ENCODE measurements at places on chromosomes 3 and 15.
A peak's percentile ranks its signal among the peaks of the same experiment; 100 is the strongest.

- no peak for DNase-seq
Measured at GRCh38 chr15:60766391-60767128, 287.6 kb upstream of the ICE2 start.

DNA sequence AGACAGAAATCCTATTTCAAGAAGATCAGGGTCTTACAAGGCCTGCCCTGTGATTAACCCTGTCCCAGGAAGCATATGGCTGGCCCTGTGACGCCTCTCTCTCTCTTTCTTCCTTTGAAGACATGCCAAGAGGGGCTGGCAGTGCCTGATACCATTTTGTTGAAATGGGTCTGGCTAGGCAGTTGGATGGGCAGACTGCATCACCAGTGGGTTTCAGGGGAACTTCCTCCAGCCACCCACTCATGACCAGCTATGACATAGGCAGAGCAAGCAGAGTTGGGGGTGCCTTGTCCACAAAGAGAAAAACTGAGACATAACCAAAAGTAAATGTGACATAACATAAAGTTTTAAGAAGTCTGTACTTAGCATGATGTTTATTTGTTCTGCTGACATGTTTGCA, 31.4 kb upstream of the MANF start:
- no peak for DNase-seq

GRCh38 chr15:52924630-52925029, 134.5 kb upstream of the ONECUT1 start:
- no peak for DNase-seq

DNA sequence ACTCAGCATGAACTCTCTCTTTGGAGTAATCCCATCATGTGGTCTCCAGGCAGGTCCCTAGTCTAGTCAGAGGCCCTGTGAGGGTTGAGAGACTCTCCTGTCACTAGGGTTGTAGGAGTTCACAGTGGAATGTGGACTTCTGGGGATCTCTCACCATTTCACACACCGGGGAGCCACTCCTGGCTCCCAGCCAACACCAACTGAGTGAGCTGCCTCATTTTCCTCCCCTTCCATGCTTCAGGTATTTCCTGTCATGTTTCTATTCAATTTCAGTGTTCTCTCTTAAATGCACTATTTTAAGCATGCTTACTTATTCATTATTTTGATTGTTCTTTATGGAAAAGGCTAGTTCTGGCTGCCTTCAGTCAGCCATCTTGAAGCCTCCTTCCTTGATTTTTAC, 467.5 kb upstream of the ARL6 start:
- no peak for DNase-seq

DNA sequence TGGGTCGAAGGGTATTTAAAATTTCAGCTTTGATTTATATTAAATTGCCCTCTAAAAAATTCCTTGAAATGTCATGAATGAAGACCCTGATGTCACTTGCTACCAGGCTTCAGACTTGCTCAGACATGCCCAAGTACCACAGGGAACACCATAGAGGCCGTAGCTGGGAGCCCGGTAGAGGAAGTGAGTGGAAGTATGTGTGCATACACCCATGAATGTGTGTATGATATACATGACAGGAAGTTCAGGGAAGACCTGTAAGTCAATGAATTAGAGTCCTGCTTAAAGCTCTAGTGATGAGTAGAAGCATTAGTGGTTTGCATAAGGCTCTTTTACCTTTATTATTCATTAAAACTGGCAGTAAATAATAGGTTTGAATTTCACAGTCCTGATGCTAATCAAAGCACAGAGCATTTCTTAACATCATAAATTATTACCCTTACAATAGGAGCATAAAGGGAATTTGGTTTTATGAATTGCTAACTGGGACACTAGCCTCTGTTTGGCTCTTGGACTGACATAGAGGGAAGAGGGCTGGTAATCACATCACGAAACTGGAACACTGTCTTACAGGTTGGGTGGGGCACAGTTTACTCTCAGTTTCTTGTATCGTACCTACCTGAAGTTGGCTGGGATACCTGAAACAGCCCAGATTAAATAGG, 144.4 kb downstream of the CHST2 start:
- no peak for DNase-seq

DNA sequence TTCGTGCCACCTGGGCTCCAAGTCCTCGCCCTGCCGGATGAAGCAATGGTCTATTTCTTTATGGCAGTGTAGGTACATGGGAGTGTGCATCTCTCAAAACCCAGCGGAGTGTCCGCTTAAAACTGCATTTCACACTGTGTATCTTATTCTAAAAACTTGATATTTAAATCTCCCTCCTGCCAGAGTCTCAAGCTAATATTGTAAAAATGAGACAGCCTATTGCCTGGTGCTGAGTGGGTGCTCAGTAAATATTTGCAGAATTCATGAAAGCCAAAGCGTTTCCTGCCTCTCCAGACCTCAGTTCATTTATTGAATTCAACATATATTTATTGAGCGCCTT, 330 bp upstream of the TBC1D2B start:
- no peak for DNase-seq

- no peak for DNase-seq
Measured at GRCh38 chr3:25191673-25192072, 236.4 kb upstream of the RARB start.

DNA sequence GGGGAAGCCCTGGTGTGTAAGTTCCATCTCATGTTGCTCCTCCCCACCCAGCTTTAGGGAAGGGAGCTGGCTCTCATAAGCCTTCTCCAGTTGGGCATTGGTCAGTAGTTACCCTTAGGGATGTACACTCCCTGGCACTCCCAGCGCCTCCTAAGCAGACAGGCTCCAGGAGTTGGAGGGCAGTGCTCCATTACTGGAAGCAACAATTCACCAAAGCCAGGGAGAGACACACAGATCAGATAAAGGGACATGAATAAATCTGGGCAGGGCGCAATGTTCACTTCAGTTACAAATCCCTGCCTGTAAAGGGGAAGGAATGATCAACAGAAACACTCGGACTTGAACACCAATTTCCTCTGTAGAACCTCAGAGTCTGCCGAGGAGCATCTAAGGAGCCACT, 169.1 kb upstream of the CTNNB1 start:
- DNase-seq, result no peak

GRCh38 chr3:106619-107018, 89.9 kb upstream of the CHL1 start:
- DNase-seq, result no peak

GRCh38 chr3:108620250-108620649, 30.7 kb downstream of the DZIP3 start:
- DNase-seq, result no peak

DNA sequence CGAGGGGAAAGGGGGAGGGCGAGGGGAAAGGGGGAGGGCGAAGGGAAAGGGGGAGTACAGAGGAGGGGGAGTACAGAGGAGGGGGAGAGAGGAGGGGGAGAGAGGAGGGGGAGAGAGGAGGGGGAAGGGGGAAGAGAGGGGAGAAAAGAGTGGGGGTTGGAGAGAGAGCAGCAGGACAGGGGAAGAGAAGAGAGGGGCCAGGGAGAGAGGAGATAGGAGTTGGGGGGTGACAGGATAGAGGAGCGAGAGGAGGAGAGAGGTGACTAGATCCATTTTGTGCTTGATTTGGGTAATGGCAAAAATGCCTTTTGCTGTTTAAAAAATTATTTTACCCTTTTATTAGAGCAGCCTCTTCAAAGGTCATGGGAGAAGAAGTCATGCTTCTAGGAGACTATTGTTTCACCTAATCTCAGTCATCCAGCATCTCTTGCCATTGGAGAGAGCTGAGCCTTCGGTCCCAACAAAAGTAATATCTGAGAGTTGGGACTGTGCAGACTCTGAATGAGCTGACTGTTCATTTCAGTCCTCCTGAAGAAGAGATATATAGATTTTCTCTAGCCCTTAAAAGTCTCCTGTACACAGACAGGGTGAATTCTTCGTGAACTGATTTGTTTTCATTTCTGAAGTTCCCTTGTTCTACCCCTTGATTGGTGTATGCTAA, 15.1 kb upstream of the TOP2B start:
- DNase-seq, result no peak

DNA sequence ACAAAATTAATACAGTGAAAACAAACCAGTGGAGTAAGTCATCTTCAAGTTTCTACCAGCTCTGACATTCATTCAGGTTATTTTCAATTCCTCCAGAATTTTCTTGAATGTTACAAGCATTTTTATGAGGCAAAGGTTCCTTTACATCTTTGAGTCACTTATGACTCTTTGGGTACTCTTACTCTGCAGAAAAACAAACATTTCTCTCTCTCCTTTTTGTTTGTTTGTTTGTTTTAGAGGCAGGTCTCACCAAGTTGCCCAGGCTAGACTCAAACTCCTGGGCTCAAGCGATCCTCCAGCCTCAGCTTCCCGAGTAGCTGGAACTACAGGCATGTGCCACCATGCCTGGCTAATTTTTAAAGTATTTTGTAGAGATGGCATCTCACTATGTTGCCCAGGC, 233.5 kb downstream of the ADAMTSL3 start:
- DNase-seq, result no peak

DNA sequence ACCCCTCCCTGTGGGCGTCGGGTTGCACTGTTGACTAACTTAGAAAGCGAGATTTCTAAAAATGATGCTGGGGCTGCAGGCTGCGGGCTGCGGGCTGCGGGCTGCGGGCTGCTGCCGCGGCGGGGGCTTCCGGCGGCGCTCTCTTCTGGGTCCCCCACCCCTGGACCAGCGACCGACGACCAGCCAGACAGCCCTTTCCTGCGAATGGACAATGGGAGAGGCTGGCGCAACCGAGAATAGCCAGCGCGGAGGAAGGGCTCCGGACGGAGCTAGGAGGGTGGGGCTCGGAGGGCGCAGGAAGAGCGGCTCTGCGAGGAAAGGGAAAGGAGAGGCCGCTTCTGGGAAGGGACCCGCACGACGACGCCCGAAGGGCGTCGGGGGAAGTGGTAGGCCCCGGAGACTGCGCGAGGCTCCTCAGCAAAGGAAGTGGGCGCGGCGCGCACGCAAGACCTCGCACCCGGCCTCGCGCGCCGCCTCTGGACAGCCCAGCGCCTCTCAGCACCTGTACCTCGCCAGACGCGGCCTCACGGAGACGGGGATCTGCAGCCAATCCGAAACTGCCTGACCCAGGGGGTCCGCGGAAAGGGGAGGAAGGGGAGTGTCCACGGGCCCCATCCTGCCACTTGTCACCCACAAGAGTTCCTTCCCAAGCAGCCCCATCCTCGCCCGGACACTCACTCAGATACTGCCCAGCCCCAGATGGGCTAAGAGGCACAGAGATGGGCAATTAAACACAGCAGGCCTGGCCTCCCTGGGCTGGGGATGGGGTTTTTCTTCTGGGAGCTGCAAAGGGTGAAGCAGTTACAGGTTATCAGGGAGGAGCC, 70.7 kb downstream of the SLC12A8 start:
- DNase-seq, result peak; percentile 26

DNA sequence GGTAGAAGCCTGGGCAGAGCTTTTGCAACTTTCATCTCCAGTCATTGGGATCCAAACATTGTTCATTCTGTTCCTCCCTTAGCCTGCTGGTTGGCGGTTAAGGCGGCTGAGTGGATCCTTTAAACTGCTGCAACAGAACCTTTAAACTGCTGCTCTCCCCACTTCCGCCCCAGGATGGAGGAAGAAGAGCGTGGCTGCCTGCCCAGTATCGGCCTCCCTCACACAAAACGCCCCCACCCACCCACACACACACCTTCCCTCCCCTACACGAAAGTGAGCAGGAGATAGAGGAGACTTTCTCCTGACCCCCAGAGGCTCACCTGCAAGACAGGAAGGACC, 460 bp upstream of the ZMAT3 start:
- DNase-seq, result no peak

- DNase-seq, result no peak
Measured at GRCh38 chr3:94336046-94336753, 273.3 kb downstream of the NSUN3 start.

- DNase-seq, result no peak
Measured at GRCh38 chr3:177589911-177590381, 392.7 kb upstream of the TBL1XR1 start.

DNA sequence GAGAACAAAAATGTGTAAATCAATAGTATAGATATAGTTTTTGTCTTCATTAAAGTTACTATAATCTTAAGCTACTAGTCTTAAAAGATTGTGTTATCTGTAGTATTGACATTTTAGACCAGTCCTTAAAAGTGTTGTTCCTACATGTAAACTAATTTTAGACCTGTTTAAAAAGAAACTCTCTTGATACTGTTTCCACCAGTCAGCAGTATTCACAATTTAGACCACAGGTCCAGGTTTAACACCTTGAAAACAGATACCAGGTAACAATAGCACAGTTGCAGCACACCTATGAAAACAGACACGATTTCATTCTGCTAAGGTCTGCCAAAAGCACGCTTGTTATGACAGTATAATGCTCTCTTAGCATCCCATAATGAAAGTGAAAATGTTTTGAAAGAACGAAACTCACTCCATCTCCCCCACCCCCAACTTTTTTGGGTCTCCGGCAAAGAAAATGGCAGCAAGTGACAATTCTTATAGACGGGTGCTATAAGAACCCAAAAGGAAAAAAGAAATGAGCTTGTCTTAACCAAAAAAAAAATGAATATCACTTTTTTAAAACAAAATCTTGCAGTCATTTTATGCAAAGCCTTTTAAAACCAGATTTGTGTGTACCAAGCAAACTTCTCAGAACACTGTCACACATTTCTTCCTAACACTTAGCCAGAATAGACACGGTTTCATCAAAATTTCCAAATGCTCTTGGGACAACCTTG, 1.6 kb downstream of the EIF4E3 start:
- DNase-seq, result peak; percentile 52

GRCh38 chr15:72935521-72935920, 116.7 kb upstream of the NEO1 start:
- DNase-seq, result no peak

DNA sequence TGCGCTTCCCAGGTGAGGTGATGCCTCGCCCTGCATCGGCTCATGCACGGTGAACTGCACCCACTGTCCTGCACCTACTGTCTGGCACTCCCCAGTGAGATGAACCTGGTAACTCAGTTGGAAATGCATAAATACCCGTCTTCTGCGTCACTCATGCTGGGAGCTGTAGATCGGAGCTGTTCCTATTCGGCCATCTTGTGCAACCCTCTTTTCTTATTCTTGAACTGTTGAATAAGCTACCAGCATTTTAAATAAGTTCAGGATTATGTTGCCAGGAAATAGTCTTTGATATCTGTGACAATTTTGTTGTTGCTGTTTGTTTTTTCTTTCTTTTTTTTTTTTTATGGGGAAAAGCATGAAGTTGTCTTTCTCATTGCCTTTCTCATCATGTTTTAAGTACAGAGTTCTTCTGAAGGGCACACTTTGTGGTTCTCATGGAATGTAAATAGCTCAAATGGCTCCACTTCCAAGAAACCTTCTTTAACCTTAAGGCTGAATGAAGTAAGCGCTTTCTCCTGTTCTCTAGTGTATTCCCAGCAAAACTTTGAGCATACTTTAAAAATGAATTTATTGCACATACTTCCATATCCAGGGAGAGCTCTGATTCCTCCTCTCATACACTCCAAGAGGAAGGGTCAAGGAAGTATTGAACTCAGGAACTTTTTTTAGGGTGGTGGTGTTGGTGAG, 468.0 kb upstream of the TBL1XR1 start:
- no peak for DNase-seq

Data from activated CD4-positive, alpha-beta T cell treated with anti-CD3 and anti-CD28 coated beads, Interleukin-2, amount 50 U/mL, for 24 hours (primary cell).